Stimulated activated CD8-positive, alpha-beta memory T cell treated with anti-CD3 and anti-CD28 coated beads, Interleukin-15, amount 100 ng/mL, for 1 hour (primary cell): ENCODE measurements at places on chromosomes 6 and 20.

DNA sequence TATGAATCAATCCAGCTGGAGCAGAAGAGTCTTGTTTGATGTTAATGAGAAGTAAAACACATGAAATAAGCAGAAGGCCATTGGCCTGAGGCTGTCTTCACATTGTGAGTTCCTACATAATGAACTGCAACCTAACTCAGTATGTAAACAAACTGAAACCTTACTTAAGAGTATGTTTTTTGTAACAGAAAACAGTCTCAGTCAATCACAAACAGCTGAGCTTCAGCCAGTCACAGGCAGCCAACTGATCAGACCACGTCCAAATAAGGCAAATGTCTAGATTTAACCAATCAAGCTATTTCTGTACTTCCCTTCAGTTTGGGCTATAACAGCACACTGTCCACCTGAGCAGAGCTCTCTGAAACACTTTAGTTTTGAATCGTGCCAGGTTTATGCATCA lies 234.7 kb downstream of the TRDN start:
- no peak for DNase-seq

GRCh38 chr20:31770243-31770642 lies 31.2 kb downstream of the TPX2 start:
- no peak for DNase-seq

GRCh38 chr6:167153521-167153959 lies 4.2 kb downstream of the GPR31 start:
- no peak for DNase-seq

GRCh38 chr20:17691758-17692157 lies 8.0 kb upstream of the BANF2 start:
- no peak for DNase-seq

DNA sequence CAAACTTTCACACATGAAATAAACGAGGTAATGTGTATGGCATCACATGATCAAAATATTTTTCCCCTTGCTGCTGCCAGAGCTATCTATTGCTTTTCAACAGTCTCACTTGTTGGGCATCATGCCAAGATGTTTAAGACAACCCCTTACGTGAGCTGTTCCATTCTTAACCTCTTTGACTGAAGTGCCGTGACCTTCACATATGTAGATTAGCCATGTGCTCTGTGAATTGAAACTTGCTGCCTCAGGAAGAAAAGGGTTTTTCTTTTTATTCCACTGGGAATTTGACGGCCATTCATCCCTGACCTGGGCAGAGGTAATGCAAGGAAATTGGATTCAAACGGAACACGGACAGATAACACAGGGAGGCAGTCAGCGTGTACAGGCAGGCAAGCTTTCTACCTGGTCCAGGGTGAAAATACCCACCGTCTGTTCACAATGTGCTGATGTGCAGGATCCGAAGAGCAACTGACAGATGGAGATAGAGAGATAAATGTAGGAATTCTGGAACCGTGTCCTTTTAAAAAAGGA lies 14.2 kb downstream of the ARID1B start:
- no peak for DNase-seq

GRCh38 chr20:60883496-60883895 lies 368.6 kb upstream of the CDH4 start:
- DNase-seq: no peak

- no peak for DNase-seq
Measured at GRCh38 chr20:59816146-59816738, 117.2 kb downstream of the SYCP2 start.

- no peak for DNase-seq
Measured at GRCh38 chr6:8506126-8506525, 70.8 kb upstream of the SLC35B3 start.

- DNase-seq: no peak
Measured at GRCh38 chr6:86723729-86724128, 213.6 kb upstream of the HTR1E start.

GRCh38 chr6:99184696-99185095 lies 164.8 kb downstream of the FAXC start:
- DNase-seq: no peak

DNA sequence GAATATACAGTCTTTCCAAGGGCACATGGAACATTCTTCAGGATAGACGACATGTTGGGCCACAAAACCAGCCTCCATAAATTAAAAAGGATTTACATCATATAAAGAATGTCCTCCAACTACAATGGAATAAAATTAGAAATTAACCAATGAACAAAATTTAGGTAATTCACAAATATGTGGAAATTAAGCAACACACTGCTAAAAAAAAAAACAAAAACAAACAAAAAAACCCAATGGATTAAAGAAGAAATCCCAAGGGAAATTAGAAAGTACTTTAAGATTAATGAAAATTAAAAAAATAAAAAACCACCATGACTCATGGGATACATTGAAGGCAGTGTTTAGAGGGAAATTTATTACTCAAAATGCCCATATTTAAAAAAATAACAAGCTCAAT lies 21.4 kb upstream of the NT5E start:
- DNase-seq: no peak

DNA sequence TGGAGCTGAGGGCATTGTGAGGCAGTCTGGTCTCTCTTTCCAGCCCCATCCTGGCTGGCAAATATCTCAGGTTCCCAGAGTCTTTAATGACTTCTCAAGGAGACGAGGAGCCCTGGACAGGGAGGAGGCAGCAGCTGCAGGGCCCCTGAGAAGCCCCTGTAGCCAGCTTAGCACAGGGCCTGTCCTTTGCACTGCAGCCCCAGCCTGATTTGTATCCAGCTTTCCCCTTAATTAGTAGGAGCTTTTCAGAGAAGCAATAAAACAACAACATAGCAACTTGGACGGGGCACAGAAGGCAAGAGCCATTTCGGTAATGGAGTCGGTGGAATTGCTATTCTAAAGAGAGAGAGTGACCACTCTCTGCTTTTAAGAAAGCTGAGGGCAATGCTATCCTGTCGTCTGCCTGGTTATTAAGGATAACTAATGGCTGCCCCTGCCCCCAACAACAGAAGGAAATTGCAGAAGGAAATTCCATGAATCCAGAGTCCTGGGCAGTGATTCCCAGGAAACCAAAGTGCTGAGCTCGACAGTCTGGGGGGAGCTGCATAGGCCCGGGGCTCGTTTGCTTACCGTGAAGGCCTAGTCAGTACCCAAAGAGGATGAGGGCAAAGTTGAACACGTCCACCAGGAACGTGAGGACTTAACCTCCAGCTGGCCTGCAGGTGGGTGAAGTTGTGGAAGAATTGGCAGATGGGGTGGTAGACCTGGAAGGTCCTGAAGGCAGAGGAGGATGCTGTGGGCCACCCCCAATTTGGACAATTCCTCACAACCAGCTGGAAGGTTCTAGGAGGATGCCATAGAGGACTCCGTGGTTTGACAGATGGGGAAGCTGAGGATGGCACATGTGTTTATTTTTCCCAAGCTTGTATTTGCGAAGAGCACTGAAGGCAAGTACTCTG lies 50.3 kb downstream of the NPEPL1 start:
- DNase-seq: no peak

- DNase-seq: no peak
Measured at GRCh38 chr6:92339936-92340640, 1079.3 kb downstream of the EPHA7 start.

GRCh38 chr20:25454153-25454900 lies 46.9 kb downstream of the GINS1 start:
- no peak for DNase-seq

DNA sequence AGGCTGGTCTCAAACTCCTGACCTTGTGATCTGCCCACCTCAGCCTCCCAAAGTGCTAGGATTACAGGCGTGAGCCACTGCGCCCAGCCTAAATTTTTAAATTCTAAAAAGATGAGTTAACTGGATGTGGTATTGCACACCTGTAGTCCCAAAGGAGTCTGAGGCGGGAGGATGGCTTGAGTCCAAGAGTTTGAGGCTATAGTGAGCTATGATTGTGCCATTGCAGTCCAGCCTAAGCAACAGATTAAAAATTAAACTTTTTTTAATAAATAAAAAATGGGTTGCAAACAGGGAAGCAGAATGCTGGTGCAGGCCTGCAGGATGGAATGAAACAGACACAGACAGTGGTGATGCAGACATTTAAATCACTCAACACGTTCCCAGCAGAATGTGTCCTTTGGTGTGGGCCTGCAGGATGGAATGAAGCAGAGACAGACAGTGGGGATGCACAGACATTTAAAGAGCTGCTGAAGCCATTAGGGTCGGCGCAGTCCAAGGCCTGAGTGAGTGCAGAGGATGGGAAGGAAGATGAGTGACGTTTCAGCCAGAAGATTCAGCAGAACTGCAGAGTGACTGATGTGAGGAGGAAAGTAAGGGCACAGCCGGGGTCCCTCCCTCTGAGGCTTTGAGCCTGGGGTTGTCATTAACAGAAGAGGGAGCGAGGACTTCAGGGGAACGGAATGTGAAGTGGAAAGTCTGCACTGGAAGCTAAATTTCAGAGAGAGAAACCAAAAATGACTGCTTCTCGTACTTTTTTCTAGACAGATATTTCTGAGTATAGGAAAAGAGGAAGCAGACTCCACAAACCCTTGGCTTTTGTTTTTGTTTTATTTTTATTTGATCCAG lies 117.5 kb downstream of the RIN2 start:
- DNase-seq: no peak

- no peak for DNase-seq
Measured at GRCh38 chr20:43767686-43768474, 41.1 kb upstream of the GTSF1L start.

DNA sequence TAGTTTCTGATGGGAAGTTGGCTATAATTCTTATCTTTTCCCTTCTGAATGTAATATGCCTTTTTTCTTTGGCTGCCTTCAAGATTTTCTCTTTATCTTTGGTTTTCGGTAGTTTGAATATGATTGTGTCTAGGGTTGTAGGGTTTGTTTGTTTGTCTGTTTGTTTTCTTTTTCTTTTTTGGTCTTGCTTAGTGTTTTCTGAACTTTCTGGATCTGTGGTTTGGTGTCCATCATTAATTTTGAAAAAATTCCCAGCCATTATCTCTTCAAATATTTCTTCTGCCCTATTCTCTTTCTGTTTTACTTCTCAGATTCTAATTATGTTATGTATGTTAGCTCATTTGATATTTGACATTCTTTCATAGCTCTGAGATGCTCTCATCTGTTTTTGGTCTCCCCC lies 79.4 kb downstream of the CHMP4B start:
- no peak for DNase-seq

GRCh38 chr20:43300901-43301300 lies 111.2 kb upstream of the PTPRT start:
- no peak for DNase-seq

DNA sequence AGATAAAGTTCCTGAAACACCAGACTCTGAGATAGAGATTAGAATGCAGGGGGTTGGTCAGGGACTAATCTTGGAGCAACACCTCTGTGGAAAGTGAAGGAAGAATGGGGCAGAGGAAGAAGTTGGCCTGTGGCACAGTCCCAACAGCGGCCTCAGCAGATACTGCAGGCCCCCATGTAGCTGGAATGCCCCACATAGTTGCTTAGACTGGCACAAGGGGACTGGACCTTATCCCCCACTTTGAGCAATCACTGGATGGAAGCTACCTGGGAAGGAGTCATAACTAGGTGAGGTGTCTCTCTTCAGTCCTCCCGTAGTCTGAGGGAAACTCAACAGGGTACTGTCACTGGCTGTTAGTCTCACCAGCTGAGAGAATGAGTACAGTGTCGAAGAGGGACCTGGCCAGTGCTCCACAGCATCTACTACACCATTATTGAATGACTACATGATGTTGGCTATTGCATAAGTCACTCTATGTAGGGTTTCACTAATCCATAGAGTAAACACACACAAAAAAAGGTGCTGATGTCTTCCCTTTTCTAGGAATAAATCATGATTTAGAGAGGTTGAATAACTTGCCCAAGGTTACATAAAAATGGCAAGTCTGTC lies 47.5 kb downstream of the ADGRG6 start:
- DNase-seq: no peak

DNA sequence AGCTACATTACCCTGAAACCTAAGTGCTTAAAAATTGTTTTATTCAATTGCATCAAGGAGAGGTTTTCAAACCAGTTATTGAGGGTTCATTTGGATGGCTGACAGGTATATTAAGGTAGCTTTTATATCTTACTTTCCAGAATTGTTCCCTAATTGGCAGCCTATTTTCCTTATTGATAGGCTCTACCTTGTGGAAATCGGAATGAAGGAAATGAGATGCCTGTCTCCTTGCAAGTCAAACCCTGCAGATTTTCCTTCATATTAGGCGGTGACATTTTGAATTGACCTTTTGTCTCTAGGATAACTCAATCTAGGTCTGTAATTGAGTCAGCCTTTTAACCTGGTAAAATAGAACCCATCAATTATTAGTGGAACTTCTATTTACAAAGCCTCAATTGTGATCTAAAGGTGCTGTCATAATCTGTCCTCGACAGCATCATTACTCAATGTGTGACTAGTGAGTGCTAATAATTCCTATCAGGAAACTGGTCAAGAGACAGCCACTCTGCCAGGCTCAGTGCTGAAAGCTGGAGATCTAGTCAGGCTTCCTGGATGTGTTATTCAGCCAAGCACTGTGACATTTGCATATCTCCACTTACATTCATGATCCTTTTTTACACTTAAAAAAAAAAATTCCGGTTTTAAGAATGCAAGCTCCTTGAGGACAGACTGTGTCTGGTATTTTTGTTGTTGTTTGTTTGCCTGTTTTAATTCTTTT lies 20.1 kb downstream of the OPRM1 start:
- DNase-seq: no peak

DNA sequence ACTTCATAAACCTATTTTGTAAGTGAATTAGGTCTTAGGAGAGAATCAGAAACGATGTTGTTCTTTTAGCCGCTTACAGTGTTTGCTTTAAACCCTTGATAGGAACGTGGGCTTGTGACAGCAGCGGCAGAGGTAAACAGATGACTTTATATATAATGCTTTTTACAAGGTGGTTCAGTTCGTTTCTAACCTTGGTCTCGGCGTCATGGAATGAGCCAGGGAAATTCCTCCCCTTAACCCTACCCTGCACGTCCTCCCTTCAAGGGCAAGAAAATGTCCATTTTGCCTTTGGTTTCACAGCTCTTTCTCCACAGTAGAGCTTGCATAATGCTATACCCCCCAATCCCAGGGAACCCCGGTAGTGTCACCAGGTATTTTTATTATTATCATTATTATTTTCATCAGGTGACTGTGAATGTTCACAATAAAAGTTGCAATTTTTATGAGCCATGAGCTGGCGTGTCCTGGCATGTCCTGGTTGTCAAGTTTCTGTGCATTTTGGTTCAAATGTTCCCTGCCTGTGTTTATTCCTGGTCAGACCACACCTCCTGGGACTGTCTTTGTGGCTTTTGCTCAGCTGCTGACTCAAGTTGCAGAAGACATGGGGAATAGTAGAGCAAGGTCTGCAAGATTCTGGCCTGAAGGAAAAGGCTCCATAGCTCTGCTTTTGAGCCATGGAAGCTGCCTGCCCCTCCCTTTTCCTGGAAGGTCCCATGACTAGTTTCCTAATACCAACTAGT lies 112.8 kb upstream of the BMP2 start:
- DNase-seq: no peak

- DNase-seq: no peak
Measured at GRCh38 chr6:83985308-83985713, 48.3 kb upstream of the MRAP2 start.

- no peak for DNase-seq
Measured at GRCh38 chr6:12645941-12646340, 70.6 kb upstream of the PHACTR1 start.

DNA sequence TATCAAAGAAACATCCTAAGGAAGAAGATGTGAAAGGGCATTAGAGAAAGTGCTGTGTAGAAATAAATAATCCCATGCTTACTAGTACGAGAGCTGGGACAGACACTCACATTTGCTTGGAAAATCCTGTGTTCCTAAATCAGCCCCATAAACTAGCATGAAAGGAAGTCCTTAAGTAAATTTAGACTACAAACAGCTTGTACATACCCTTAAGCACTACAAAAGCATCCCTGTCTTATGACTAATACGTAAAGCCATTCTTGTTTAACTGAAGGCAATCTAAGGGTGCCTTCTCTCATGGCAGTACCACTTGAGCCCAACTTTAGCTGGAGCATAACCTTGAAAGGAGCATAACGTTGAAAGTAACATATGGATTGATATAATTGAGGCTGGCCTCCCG lies 15.4 kb upstream of the FOXQ1 start:
- DNase-seq: no peak
